ENCODE measurements at places on chromosomes 3 and 15. TPM values are rescaled to one million over a fixed set of nuclear protein-coding genes. Genes with fewer than 3 reads are reported as not detected.

The SHC4 gene
- polyA plus RNA-seq: 0.11 TPM

The LHFPL4 gene
- not detected for polyA plus RNA-seq

The CNTN6 gene
- polyA plus RNA-seq: not detected

The FANCI gene
- polyA plus RNA-seq: 31.1 TPM

The DCBLD2 gene
- polyA plus RNA-seq: 93.4 TPM

The CISH gene
- polyA plus RNA-seq: 5.9 TPM

The LTF gene
- not detected for polyA plus RNA-seq

The MKRN2OS gene
- 4.1 TPM for polyA plus RNA-seq

The C2CD4B gene
- not detected for polyA plus RNA-seq

The TRIM71 gene
- not detected for polyA plus RNA-seq
